Vagina (tissue), 2 donors: ENCODE measurements at places on chromosomes 1 and 21. TPM values are rescaled to one million over a fixed set of nuclear protein-coding genes. Genes with fewer than 3 reads are reported as not detected.

CCDC28B gene
- total RNA-seq = 2.9 TPM

TNFRSF4 gene
- not detected for total RNA-seq

TFF1 gene
- total RNA-seq = not detected

- no peak for DNase-seq
- peaks cover 18% of the 10 kb centered on the region for H3K4me1 ChIP-seq
- H3K27ac ChIP-seq = no peak overlapping the region
- H3K36me3 ChIP-seq = no peaks in the 10 kb centered on the region
- no peak overlapping the region for H3K4me3 ChIP-seq
- no peaks in the 10 kb centered on the region for H3K27me3 ChIP-seq
Measured at GRCh38 chr1:172745014-172745413, 86.1 kb downstream of the FASLG start.

GRCh38 chr1:231990388-231990787, 363.8 kb downstream of the DISC1 start:
- H3K27me3 ChIP-seq = no peaks in the 10 kb centered on the region
- no peaks in the 10 kb centered on the region for H3K36me3 ChIP-seq
- H3K4me1 ChIP-seq = no peaks in the 10 kb centered on the region
- DNase-seq = no peak

GRCh38 chr1:231985296-231986023, 358.9 kb downstream of the DISC1 start:
- no peaks in the 10 kb centered on the region for H3K36me3 ChIP-seq
- no peaks in the 10 kb centered on the region for H3K27me3 ChIP-seq
- H3K4me1 ChIP-seq = no peaks in the 10 kb centered on the region
- no peak for DNase-seq
